ENCODE measurements at places on chromosomes 16 and 17. TPM values are rescaled to one million over a fixed set of nuclear protein-coding genes. Genes with fewer than 3 reads are reported as not detected.

GRCh38 chr16:57725151-57725550 lies 10.4 kb upstream of the KATNB1 start:
- DNase-seq, result no peak

- DNase-seq, result no peak
Observed at GRCh38 chr16:4207683-4208340, 34.1 kb downstream of the SRL start.

DNA sequence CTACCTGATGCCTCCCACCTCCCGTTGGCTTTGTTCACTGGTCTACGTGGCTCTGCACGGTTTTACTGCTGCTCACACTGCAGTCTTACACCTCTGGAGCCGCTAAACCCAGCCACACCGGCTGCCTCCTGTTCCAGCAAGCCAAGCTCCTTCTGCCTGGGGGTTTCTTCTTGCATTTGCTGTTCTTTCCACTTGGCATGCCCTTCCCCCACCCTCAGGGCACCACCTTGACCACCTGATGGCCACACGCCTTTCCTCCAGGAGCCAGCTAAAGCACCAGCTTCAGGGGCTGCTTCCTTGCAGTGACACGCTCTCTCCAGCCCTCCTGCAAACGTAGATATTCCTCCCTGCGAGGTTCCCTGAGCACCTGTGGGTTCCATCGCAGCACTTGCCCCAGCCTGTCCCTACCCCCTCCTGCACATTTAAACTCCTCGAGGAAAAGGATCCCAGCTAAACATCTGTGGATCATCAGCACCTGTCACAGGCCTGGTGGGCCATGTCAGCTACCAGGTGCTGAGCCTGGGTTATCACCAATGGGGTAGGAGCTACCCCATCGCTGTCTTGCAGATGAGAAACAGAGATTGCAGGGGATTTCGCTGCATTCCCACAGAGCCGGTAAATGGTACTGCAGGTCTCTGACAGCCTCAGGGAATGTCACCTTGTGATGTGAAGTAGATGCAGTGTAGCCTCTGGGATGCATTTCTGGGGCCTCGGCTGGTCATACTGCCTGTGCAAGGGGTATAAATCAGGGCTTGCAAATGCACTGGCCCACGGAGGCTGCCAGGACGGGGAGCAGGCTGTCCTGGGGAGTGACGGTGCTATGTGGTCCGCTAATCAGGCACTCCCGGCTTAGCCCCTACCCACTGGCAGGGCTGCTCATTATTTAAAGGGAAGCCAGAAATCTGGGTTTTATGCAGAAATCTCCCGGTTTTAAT lies 285.2 kb downstream of the CPPED1 start:
- DNase-seq, result no peak

GRCh38 chr16:1543085-1543896 lies 9.8 kb downstream of the TMEM204 start:
- DNase-seq, result peak; percentile 80

GRCh38 chr16:1678500-1679098 lies 520 bp downstream of the JPT2 start:
- peak; percentile 62 for DNase-seq

DNA sequence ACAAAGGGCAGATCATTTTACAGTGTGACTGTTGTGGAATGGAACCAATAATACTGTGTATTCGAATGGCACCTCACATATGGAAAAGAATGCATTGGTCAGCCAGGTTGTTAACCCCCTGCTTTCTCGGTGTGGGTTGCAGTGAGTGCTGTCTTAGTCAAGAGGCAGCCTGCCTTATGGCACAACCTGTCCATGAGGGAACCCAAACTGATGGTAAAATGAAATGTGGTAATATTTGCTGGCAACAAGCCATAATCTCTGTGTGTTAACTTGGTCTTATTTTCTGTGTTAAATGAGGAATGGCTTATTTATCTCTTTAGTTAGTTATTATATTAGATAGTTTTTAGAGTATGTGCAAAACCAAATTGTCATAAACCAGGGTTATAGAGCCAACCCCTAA lies 81.6 kb downstream of the TMC6 start:
- no peak for DNase-seq

GRCh38 chr17:80319999-80320344 lies 59.3 kb downstream of the RNF213 start:
- DNase-seq, result no peak

- no peak for DNase-seq
Observed at GRCh38 chr16:67342616-67343015, 16.0 kb downstream of the LRRC36 start.

DNA sequence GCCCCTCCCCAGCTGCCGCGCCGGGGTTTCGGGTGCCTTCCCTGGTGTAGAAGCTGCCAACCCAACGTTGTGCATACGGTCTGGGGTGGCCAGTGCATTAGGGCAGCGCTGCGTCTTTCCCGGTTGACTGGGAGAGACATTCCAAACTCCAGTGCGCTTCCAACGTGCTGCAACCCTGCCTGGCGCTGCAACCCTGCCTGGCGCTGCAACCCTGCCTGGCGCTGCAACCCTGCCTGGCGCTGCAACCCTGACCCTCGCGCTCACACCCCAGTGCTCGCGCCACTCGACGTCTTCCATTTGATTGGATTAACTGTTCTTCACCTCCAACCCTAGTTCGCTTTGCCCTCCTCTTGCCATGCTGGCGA lies 488 bp upstream of the HAP1 start:
- no peak for DNase-seq

GRCh38 chr17:8708025-8708461 lies 36.6 kb downstream of the CCDC42 start:
- no peak for DNase-seq

GRCh38 chr16:64711026-64711425 lies 410.8 kb downstream of the CDH11 start:
- DNase-seq, result no peak

- DNase-seq, result no peak
Observed at GRCh38 chr17:5467416-5467815, 1.4 kb downstream of the DHX33 start.

DNA sequence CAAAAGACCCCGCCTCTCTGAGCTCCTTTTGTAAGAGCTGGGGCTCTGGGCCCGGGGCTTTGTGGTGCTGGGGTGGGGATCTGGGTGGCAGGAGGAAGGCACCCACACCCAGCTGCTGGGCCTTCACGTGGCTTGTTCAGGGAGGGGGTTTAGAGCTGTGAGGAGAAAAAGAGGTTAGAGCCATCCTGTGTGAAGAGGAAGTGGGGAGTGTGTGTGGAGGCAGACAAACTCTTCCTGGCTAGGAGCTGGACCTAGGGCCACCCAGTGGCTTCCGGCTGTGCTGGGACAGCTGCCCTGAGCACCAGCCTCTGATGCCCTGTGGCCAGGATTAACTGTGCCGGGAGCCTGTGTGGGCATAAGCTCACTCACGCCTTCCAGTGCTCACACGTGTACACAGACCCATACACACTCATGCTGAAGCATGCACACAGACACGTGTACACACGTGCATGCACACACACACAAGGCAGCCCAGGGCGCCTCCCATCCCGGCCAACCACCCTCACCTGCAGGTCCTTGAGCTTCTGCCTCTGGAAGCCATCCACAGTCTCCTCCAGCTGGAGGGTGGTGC lies 7.4 kb downstream of the CIBAR2 start:
- peak; percentile 72 for DNase-seq

DNA sequence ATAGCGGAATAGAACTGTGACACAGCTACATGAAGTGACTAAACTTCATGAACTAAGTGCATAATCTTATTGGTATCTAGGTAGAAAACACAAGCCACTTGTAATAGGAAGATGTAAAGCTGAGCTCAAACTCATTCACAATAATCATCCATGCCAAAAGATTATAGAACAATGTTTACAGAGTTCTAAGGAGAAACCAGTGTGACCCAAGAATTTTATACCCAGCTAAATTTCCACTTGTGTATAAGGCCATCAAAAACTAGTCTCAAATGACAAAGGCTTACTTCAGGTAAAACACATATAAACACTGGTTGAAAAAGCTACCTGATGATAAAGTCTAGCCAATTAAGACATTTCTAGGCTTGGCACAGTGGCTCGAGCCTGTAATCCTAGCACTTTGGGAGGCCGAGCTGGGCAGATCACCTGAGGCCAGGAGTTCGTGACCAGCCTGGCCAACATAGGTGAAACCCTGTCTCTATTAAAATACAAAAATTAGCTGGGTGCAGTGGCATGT lies 16.9 kb upstream of the CPD start:
- DNase-seq, result no peak

GRCh38 chr17:28667870-28668269 lies 5.9 kb downstream of the SUPT6H start:
- no peak for DNase-seq

DNA sequence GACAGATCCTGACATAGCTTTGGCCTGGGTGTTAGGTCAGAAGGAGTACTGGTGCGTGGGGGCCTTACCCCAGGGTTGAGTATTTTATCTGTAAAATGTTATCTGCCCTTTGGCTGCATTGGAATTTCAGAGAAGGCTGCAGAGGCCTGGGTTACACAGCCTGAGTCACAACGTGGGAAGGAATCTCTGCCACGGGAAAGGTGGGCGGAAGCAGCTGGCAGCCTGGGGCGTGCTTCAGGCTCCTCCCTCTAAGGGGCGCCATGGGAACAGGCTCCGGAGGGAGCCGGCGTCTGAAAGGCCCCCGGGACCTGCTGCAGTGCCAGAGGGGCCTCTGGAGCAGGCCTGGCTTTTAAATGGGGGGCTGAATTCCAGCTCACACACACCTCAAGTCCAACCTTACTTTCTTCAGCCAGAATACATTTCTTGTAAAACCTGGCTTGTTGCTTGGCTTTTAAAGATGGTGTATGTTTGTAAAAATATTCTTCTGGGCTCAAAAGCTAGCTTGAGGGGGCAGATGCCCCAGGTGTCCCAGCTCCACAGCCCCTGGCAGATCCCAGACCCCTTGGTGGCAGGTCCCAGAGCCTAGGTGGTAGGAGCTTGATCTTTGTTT lies 142.2 kb downstream of the RAB11FIP4 start:
- no peak for DNase-seq

DNA sequence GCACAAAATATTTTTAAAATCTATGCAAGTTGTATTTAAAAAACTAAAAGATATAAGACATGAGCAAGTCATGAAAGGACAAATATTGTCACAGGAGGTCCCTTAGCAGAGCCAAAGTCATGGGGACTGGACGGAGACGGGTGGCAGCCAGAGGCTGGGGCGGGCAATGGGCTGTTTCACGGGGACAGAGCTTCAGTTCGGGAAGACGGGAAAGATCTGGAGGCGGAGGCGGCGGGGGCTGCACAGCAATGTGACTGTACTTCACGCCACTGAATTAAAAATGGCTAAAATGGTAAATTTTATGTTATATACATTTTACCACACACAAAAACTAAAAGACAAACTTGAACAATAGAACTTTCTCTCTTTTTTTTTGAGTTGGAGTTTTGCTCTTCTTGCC lies 60.0 kb upstream of the METRNL start:
- DNase-seq, result no peak

GRCh38 chr16:81896902-81897301 lies 114.4 kb downstream of the SDR42E1 start:
- no peak for DNase-seq

- no peak for DNase-seq
Observed at GRCh38 chr16:53817812-53818550, 114.0 kb downstream of the FTO start.

The SLC9A5 gene
- total RNA-seq, result 2.8 TPM

The FADS6 gene
- not detected for total RNA-seq

The TLCD1 gene
- 19.8 TPM for total RNA-seq

The SLFN11 gene
- total RNA-seq, result 118 TPM

The NPIPA2 gene
- 8.5 TPM for total RNA-seq

Data from lower lobe of right lung (tissue), 2 donors.